ENCODE measurements at places on chromosomes 1 and 21.

DNA sequence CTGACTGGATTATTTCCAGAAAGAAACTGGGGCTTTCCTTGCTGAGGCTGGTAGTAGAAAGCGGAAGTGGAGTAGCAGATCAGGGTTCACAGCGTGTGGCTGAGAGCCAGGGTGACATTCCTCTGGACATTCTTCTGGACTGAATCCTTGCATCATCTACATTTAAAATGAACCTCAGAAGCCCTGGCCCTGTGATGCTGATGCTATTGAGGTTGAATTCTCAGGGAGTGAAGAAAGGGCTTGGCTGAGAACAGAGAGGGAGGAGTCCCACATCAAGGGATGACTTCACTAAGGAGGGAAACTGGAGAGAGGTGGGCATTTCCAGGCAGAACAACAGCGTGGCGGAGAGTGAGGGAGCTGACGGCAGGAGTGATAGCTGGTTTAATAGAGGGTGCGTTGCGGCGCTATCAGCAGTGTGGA lies 102.3 kb upstream of the LMO4 start:
- DNase-seq: no peak

DNA sequence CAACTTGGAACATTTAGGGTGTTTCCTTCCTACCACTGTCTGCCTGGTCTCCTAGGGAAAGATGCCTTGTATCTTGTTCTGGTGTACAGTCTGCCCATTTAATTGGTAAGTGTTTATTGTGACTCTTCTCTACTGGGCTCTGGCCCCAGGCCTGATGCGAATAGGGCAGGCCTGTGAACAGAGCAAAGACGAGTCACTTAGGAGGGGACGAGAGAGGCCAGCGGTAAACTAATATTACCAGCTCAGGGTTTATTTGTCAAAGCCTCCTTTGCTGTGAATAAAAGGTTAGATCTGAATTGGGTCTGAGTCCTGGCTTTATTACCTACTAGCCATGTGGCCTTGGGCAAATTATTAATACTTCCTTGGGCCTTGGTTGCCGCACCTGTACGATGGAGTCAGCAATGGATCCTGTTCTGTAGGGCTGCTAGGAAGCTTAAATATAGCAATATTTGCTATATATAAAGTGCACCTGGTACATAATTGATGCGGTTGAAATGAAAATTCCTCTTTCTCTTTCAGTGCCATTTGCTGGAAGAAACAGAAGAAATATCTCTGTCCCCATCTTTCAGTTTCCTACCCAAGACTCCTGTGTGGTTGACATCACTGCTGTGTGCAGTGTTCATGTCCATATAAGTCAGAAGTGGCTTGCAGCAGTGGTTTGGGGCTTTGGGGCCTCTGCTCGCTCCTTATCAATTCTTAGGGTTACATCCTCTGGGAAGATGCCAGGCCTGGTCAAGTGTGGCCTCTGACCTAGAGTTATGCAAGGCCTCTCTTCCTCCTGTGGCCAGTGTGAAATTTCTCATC lies 32.4 kb downstream of the MAPKAPK2 start:
- peak; percentile 29 for DNase-seq

GRCh38 chr1:46179138-46180081 lies 3.1 kb upstream of the P3R3URF start:
- peak; percentile 80 for DNase-seq

DNA sequence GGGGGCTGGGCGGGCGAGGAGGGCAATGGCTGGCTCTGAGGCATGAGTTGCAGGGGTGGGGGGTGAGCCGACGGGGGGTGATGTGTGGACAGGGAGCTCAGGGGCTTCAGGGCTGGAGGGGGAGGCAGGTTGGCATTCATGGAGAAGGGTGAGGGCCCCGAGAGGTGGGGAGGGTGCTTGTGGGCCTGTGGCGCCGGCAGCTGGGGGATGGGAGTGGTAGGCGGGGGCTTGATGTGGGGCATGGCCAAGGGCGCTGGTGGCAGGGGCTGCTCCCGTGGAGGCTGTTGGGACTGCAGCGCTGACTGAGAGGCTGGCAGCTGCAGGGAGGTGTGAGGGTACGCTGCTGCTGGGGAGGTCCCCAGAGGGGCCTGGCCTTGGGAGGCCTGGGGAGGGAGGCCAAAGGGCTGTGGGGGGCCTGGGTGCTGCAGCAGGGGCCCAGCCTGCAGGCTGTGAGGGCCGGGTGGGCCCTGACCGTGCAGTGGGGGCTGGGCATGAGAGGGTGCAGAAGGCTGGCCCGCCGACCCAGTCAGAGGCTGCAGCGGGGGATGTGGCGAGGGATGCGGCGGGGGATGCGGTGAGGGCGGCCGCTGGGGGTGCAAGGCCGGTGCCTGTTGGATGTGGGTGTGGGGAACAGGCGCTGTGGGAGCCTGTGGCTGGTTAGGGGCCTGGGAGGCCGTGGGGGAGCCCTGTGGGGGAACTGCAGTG lies 42.7 kb downstream of the SLC45A1 start:
- no peak for DNase-seq

DNA sequence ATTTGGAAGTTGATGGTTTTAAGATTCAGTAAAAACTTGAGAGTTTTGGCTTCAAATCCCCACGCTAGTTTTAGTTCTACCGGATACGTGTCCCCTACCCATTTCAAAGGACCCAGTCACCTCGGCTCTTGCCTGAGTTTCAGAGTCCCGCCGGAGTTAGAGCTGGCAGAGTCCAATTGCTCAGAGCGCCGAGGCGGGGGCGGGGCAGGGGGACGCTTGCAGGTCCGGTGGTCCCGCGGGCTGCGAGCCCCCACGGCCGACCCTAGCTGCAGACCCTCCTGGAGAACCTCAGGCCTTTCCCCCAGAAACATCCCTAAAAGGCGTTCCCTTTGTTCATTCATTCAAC lies 765 bp upstream of the VPS45 start:
- peak; percentile 71 for DNase-seq

- no peak for DNase-seq
These were observed 178.8 kb downstream of the ETS2 start for GRCh38 chr21:38984568-38984967.

DNA sequence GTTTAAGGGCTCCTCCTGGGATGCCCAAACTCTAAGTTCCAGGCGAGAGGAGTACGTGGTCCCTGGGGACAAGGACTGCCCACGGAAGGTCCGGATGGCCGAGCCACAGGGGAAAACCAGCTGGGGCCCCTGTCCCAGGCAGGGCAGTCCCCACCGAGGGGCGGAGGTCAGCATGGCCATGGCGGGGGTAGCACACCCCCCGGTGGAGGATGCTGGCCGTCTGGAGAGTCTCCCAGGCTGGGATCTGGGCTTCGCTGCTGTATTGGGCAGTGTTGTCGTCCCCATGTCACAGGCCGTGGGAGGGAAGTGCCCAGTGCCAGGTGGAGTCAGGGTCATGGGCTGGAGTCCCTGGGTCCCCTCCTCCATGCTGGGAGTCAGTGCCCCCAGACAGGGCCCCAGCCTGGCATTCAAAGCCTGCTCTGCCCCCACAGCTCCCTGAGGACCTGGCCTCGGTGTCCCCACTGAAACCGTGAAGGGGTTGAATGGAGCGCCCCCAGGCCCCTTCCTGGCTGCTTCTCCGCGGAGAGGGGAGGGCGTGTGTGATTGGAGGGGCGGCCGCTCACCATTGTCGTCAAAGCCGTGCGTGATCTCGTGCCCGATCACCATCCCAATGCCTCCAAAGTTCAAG lies 6.8 kb downstream of the PRXL2B start:
- DNase-seq: no peak

GRCh38 chr1:33763406-33763805 lies 100.5 kb upstream of the HMGB4 start:
- no peak for DNase-seq

- no peak for DNase-seq
These were observed 46.4 kb upstream of the TMEM51 start for GRCh38 chr1:15107058-15107687.

- DNase-seq: no peak
These were observed 2.7 kb upstream of the YBX1 start for GRCh38 chr1:42679364-42679983.

DNA sequence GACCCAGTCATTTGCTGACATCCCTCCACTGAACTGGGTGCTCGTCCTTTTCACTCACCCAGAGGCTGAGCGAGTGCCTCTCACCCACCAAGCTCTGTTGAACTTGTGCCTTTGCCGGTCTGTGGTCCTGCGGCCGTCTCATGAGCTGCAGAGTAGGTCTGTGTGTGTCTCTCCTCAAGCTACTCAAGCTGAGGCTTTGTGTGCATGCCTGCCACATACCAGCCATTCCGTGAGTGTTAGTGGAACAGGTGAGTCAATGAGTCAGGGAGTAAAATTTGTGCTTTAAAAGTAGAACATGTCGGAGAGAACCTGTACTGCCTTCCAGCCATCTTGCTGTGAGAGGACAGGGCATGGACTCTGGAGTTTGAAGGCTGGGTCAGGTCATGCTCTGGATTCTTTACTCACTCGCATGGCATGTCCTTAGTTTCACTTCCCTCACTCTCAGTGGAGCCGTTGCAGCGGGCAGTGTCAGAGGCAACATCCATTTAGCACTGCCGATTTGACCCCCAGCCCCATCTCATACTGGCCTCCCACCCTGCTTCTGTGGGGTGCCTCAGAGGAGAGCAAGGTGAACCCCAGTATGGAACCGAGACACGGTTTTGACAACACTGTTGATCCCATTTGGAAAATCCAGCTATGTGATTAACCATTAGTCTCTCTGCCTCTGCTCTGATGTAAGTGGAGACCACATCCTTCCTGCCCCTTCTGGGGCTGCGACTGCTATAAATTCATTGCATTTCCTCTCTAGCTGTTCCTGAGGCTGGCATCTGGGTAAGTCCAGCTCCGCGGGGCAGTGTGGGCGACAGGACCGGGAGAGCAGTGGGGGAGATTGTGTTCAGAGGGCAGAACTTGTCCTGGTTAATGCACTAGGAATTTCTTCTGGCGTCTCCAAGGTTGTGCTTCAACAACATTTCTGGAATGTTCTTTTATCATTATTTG lies at the start of gene NLRP3:
NLRP3 (plus strand) TSS at position 751 of the 939 bp plus-strand sequence. CDS start 2,628 bp downstream, outside the sequence.
- peak; percentile 92 for DNase-seq

DNA sequence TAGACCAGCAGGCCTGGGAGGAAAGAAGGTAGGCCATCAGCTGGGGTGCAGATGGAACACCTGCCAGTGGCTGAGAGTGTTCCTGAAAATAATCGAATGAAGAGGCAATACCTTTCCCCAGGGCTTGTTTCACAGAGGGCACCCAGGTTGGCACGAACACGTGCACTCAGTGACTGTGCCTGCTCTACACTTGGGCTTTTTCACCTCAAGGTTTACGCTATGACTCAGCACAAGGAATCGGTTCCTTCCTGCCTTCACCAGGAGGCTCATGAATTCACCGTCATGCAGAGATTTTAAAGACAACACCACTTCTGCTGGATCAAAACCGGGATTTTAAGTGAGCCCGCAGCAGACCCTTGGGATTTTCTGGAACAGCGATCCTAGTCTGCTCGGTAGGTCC lies 118.5 kb upstream of the ADAR start:
- no peak for DNase-seq

GRCh38 chr1:21298981-21299391 lies 8.7 kb upstream of the ECE1 start:
- no peak for DNase-seq
